ENCODE measurements at places on chromosomes 6 and 20.

- DNase-seq, result no peak
These were observed 129.8 kb downstream of the CD164 start for GRCh38 chr6:109252261-109253041.

DNA sequence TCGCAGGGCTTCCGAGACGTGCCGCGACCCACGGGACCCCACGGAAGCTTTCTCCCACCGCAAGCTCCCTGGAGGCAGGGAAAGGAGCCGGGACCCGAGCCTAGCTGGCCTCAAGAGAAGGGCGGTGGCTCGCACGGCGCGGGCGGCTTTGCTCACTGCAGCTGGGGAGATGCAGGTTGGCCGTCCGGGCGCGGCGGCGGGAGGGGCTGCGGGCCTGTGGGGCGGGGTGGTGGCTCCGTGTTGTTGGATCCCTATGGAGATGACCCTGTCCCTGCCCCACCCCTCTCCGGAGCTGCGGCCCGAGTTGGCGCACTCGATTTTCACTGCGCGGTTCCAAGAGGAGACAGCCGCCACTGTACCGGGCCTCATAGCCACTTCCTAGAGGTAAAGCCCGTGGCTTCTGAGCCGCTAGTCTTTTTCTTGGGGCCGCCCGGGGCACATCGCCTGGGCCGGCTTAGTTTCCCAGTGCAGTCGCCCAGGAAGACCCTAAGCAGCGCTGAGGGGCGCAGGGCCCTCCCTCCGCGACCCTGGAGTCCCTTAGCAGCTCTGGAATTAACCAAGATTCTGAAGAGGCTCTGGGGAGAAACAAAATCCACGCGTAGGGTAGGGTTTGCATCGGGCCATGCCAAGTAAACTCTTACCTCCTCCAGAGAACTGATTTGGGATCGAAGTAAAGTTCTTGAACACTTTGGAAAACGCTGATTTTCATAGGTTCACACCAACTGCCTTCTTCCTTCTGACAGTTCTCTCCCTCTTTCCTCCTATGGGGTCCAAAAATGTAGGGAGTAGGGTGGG is at the start of gene ECT2L:
ECT2L (plus strand) TSS at position 279 of the 795 bp plus-strand sequence. CDS start 17,188 bp downstream, outside the sequence.
- DNase-seq, result no peak

GRCh38 chr6:5540370-5540769 is 279.1 kb downstream of the FARS2 start:
- no peak for DNase-seq

DNA sequence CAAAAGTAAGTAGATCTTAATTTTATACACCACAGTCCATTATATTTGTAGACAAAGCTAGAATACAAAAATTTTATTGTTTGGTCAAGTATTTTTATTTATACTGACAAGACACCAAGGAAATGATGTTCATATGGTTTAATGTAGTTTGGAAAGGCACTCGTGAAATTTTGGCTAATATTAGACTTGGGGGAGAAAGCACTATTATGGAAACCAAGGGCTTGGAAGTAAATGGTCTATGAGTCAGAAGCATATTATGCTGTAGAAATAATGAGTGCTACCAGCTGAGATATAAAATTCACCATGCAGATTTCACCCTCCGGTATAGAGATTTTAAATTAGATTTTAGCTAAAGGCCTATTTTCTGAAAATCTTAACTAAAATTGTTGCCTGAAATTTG is 233.6 kb downstream of the KCNQ5 start:
- no peak for DNase-seq

GRCh38 chr20:55582498-55582897 is 422.8 kb downstream of the CBLN4 start:
- DNase-seq, result no peak

DNA sequence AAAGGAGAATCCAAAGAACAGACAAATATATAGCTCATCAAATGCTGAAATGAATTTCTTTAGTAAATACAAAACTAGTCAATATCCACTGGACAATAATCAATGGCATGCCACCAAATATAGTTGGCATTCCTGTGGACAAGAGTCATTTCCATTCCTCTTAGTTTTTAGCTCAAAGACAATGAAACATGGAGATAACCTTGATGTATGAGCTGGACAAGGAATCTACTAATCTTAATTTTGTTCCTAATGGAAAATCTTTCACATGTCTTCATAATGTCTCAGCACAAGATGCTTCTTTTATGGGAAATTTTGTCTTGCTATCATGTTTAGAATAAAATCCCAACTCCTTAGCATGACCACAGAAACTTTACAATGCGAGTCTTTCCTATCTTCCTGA is 87.8 kb downstream of the PFDN4 start:
- DNase-seq, result no peak

DNA sequence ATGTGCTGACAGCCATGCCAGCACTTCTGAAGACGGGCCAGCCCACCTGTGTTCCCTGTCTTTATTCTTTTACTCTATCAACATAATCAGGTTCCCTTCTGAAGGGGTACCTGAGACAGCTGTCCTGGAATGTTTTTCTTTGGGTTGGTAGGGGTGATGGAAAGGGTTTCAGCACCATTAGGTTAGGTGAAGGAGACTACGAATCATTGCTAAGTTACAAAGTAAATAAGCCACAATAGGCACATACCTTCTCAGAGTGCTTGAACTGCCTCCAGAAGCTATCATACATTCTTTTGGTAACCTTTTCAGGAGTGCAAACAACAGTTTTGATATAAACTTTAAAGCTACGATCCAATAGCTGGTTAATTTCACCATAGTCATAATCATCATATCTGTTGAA is 106.3 kb downstream of the SESN1 start:
- DNase-seq, result no peak

- DNase-seq, result no peak
These were observed 712.0 kb upstream of the NRSN1 start for GRCh38 chr6:23414051-23414445.

DNA sequence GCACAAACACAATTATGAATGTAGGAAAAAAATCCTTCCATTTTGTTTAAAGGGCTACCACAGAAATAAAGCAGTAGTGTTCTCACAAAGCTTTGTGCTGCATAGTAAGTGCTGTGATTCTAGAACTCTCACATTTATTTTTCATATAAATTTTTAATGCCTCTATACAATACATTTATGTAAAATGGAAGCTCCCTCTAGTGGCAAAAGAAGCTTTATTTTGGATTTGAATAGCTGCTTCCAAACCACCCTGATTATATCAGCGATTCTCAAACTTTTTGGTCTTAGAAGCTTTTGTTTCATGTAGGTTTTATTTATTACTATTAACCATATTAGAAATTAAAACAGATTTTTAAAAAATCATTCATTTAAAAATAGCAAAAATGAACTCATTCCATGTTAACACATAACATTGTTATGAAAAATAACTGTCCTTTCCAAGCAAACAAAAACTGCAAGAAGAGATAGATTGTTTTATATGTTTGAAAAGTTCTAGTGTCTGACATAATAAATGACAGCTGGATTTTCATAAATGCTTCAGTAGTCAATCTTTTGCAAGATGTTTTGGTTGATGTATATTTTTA is 38.4 kb downstream of the HS3ST5 start:
- no peak for DNase-seq

GRCh38 chr6:35363293-35363750 is 21.0 kb downstream of the PPARD start:
- DNase-seq, result no peak

Data from stimulated activated CD4-positive, alpha-beta T cell treated with anti-CD3 and anti-CD28 coated beads, Interleukin-1b, Interleukin-23, amount 100 ng/mL, for 1 hour (primary cell).